ENCODE measurements at places on chromosomes 6 and 20. TPM values are rescaled to one million over a fixed set of nuclear protein-coding genes. Genes with fewer than 3 reads are reported as not detected.

DNA sequence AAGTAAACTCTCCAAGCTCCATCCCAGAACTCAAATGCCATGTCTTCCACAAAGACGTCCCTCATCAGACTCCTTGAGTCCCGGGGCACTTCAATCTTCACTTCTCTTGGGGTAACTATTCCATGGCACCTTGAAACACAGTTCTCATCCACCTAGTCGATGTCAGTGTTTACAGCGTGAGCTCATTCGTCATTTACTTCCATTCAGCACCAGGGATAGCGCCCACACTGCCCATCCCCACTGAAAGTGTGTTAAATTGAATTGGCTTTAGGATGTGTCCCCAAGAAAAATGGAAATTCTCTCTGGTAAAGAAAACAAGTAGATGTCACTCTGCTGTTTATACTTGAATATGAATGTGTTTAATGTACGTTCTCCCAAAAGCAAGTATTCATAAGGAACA lies 31.3 kb downstream of the KCNK15 start:
- DNase-seq = no peak

The SLC13A3 gene
- not detected for total RNA-seq

DNA sequence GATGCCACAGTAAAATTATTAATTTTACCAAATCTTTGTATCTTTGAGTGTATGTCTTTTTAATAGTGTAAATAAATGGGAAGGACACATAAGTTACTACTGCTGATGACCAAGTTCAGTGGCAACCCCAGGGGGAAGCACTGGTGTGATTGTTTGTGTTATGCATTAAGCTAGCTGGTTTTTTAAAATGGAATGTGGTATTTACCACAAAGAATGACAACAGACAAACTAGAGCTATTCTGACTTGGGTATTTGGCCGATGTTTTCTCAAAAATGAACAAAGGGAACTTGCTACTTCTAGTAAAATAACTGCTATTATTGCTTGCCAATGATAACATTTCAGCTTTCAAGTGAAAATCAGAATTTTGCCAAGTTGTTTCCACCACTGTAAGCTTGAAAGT lies 2.9 kb downstream of the FNDC1 start:
- DNase-seq = no peak

- no peak for DNase-seq
Measured at GRCh38 chr6:82924799-82925535, 140.7 kb downstream of the UBE3D start.

The PLA2G7 gene
- not detected for total RNA-seq

DNA sequence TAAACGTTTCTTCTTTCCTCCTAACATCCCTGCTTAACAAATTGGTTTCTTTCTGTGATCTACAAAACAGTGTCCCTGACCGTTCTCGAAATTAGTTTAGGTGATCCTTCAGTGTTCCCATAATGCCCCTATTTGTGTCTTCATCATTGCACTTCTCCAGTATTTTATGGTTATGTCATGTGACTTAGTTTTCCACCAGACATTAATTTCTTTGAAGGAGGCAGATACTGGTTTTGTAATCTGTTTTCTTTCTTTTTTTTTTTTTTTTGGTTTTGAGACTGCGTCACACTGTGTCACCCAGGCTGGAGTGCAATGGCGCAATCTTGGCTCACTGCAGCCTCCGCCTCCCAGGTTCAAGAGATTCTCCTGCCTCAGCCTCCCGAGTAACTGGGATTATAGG lies 49.2 kb downstream of the FAM217A start:
- no peak for DNase-seq
